Dorsolateral prefrontal cortex (tissue), 122 donors: ENCODE measurements at places on chromosomes 16 and 17.

GRCh38 chr17:65638221-65638975 lies 77.0 kb upstream of the AXIN2 start:
- DNase-seq = no peak

DNA sequence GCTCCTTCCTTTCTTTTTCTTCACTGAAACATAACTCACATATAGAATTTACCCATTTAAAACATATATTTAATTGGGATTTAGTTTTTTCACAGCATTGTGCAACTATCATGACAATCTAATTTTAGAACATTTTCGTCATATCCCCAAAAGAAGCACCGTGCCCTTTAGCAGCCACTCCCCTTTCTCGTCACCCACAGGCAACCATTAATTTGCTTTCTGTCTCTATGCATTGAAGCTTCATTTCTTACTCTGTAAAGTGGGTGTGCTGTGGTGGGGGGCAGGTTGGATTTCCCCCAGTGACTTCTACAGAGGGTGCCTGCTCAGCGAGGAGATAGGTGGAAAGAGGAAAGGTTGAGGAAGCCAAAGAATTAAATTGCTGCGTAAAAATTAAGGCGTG lies 35.8 kb downstream of the MRC2 start:
- no peak for DNase-seq

DNA sequence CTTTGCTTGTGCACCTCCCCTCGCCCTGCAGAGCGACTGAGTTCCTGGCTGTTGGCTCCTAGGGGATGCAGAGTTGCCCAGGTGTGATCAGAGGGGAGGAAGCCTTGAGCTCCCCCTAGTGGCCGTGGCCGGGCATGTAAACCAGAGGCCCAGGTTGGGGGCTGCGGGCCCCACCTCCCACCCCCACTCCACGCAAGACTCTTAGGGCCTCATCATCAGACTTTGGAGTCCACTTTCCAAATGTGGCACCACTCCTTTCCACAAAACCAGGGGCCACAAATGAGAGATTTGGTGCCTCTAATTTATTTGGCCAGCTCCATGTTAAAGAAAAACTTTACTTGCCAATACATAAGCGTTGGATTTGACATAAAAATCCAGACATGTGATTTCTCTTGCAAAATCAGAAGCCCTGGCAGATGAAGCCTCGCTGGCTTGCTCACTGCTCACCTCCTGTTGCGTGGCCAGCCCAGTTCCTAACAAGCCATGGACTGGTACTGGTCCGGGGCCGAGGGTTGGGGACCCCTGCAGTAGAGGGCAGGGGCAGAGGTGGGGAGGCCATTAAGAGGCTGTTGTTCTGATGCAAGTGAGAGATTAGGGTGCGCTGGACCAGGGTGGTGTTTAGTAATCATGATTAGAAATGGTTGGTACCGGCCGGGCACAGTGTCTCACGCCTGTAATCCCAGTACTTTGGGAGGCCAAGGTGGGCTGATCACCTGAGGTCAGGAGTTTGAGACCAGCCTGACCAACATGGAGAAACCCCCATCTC lies 28.7 kb upstream of the GAS7 start:
- peak; percentile 46 for DNase-seq

DNA sequence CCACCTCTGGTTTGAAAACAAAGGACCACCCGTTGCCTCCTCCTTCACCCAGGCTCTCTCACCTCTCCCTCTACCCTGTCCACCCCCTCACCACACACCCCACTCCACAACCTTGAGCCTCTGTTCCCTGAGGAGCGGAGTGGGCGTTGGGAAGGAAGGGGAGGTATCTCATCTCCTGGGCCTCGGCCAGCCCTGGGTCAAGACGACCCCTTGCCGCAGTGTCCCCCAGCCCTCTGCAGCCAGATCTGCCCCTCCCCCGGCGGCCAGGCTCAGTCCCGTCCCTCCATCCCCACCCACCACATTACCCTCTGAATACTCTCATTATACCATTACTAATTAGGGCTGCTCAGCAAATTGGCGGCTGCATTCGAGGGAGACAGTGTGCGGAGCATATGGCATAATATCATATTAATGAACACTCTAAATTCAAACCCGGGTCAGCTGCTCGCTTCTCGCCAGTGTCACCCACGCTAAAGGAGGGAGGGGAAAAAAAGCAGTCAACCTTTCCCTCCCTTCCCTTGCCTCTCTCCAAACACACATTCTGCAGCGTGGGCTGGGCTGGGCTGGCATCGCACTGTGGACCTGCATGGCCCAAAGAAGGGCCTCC lies 123.2 kb upstream of the LHX1 start:
- DNase-seq = no peak

GRCh38 chr17:32127158-32127897 lies 15.0 kb upstream of the RHOT1 start:
- peak; percentile 79 for DNase-seq

DNA sequence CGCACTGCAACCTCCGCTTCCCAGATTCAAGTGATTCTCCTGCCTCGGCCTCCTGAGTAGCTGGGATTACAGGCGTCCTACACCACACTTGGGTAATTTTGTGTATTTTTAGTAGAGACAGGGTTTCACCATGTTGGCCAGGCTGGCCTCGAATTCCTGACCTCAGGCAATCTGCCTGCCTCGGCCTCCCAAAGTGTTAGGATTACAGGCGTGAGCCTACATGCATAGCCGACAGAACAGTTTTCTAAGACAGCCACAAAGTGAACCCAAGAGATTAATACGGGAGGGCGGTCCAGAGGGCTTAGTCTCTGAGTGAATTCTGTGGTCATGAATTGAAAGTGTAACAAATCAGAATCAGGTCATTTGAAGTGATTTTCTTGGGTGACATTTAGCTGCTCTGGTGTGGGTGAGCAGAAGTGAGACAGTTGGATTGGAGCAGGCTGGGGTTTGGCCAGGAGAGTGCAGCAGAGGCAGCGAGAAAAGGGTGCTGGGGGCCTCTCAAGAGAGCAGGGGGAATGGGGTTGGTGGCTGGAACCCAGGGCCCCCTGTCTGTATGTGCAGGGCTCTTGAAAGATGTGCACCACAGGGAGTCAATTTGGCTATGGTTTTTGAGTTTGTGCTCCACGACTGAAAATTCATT lies 231.4 kb upstream of the WSCD1 start:
- peak; percentile 62 for DNase-seq

GRCh38 chr16:2009164-2009711 lies 383 bp downstream of the ZNF598 start:
- DNase-seq = no peak

GRCh38 chr17:45834471-45835396 lies 9.9 kb upstream of the SPPL2C start:
- DNase-seq = no peak

- DNase-seq = no peak
These were observed 4.0 kb downstream of the MAFG start for GRCh38 chr17:81923302-81924260.

- no peak for DNase-seq
These were observed 8.2 kb upstream of the TBKBP1 start for GRCh38 chr17:47685556-47686275.

GRCh38 chr16:1438229-1439057 lies 5.9 kb downstream of the CCDC154 start:
- no peak for DNase-seq

GRCh38 chr17:16215002-16215272 lies 397 bp downstream of the NCOR1 start:
- DNase-seq = peak; percentile 33

DNA sequence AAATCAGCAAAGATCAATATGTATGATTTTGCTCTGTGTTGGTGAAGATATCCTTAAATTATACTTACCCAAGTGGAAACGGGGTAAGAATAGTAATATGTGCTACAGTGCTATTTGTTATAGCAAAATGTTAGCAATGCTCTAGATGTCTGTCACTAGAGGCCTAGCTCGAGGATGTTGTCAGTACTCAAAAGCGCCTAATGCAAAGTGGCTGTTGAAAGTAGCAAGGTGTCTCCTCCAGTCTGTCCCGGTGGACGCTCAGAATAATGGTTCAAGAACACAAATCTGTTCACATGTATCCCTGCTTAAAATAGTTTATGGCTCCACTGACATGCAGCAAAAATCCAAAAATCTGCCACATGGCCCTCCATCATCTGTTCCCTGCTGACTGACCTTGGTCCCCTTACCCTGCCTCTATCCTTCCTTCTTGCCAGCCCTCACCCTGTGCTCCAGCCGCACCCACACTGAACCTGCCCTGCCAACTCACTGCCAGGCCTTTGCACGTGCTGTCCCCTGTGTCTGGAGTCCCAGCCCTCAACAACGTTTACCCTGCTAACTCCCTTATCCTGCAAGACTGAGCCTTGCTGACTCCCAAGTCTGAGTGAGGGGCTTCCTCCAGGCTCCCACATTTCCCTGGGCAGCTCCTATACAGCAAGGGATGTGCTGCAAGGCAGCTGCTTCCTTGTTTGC lies 9.6 kb upstream of the RNF112 start:
- DNase-seq = no peak

DNA sequence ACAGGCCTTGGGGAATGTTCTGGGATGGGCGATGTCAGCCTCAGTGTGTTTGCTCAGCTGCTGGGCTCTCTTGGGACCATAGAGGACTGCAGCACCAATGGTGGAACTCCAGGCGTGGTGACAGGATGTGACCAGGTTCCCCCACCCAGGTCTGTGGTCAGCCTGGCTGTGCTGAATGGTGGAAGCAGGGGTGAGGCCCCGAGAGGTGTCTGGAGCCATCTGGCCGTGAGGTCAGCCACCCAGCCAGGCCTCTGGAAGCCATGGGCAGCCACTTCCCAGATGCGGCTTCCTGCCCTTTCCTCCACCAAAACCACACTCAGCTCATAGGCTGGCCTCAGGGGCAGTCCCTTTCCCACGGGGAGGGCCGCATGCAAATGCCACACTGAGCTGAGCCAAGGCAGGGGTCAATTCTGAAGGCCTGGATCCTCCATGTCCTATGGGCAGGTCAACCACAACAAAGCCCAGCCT lies 7.8 kb upstream of the MAPK7 start:
- DNase-seq = no peak

DNA sequence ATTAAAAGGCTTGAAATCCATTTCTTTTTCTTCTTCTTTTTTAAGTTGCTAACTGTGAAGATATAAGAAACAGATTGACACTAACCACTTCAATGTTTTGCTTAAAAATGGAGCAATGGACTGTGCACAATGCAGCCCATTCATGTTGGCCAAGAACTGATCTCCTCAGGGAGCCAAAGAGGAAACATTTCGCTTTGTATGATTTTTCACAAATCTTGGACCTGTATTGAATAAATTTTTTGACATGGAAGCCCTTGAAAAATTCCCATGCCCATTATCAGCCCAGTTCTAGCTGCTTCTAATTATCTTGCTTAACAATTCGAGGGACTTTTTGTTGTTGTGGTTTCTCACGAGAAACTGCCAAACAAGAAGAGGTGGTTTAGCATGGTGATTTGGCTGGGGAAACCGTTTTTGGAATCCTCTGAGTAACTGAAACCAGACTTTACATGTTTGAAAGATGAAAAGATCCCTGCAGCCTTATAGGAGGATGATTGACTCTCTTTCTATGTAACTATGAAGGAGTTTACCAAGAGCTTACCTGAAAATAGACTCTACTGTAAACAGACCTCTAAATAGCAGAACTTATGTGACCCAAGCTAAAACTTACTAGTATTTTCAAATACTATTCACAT lies 1389.4 kb upstream of the GOT2 start:
- no peak for DNase-seq

GRCh38 chr17:60169921-60170817 lies 20.4 kb downstream of the CA4 start:
- DNase-seq = no peak

GRCh38 chr16:49596648-49597291 lies 223.2 kb downstream of the C16orf78 start:
- no peak for DNase-seq

GRCh38 chr17:1789936-1790335 lies 28.1 kb downstream of the SERPINF1 start:
- no peak for DNase-seq

DNA sequence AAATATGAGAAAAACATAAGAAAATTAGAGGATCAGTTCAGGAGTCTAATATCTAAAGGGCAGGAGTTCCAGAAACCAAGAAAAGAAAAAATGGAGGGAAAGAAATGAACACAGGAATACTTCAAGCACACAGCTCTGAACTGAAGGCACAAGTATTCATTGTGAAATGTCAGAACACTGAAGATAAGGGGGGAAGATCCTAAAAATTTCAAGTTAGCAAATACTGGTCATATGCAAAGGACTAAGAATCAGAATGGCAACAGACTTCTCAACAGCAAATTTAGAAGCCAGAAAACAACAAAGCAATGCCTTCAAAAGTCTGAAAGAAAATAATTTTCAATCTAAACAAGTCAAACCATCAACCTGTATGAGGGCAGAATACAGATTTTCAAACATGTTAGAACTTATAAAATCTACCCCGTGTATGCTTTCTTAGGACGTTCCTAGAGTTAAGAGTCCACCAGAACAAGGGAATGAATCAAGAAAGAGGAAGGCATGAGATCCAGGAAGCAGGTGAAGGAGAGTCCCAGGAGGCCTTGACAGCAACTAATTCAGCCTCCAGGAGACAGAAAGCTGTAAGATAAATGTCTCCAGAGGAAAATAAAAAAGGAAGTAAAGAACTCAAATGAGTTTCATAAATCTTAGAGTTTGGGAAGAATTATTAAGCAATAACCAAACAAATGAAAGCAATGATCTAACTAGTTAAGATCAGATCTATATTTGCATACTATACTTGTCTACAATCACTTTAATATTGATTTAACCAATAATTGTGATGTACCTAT lies 2.8 kb downstream of the BRD7 start:
- DNase-seq = no peak

DNA sequence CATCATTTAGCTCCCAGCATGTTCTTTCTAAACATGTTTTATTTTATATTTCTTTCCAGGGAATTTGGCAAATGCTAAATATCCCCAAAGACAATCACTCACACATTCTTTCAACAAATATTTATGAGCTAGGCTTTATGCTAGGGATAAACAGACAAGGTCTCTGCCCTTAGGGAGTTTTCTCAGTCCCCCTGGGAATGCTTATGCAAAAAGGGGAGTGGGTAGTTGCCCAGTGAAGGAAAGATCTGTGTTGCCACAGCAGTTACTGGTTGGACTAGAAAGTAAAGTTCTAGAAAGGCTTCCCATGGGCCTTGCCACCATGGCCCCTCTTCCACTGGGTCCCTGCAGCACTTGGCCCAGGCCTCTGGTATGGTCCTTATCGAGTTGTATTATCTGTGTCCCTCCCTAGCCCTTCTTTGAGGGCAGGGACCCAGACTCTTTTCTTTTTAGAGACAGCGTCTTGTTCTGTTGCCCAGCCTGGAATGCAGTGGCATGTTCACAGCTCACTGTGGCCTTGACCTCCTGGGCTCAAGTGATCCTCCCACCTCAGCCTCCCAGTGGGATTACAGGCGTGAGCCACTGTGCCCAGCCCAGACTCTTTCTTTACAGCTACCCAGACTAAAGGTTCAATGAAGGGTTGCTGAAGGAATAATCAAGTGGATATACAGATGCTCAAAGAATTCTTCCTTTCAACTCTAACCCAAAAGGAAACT lies 78.0 kb downstream of the YPEL2 start:
- no peak for DNase-seq

- DNase-seq = no peak
These were observed 89.1 kb downstream of the SSH2 start for GRCh38 chr17:29840884-29841283.

GRCh38 chr17:19019041-19019941 lies 14.7 kb upstream of the FAM83G start:
- no peak for DNase-seq
